Mesendoderm (in vitro differentiated cells): ENCODE measurements at places on chromosomes 12 and 14.

GRCh38 chr14:46404865-46405811, 246.4 kb downstream of the RPL10L start:
- DNase-seq, result no peak

DNA sequence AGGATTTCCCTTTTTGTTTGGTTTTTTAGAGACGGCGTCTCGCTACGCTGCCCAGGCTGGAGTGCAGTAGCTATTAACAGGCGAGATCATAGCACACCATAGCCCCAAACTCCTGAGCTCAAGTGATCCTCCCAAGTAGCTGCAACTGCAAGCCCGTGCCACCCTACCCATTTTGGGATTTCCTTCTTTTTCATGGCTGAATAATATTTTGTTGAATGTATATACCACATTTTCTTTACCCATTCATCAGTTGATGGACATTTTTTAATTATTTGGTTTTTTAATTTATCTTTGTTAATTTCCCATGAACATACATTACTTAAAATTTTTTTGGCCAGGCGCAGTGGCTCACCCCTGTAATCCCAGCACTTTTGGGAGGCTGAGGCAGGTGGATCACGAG, 15.2 kb downstream of the PITPNM2 start:
- no peak for DNase-seq

DNA sequence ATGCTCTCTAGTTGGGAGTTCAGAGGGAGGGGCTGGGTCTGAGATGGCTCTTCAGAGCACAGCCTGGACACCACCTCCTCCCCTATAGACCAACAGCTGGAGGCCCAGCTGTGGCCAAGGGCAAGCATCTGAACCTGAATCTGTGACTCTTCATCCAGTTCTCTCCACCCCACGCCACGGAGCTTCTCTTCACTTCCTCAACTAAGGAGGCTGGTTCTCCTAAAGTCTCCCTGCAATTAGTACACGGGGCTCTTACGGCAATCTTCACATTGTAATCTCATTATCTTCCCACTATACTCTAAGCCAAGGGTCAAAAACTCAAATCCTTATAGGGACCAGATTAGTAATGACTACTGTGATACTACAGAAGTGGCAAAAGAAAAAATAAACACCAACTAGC, 9.8 kb downstream of the NRDE2 start:
- no peak for DNase-seq

DNA sequence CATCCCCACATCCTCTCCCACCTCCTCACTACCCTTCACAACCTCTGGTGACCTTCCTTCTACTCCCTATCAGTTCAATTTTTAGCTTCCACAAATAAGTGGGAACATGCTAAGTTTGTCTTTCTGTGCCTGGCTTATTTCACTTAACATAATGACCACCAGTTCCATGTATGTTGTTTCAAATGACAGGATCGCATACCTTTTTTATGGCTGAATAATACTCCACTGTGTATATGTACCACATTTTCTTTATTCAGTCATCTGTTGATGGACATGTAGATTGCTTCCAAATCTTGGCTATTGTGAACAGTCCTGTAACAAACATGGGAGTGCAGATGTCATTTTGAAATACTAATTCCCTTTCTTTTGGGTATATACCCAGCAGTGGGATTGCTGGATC, 98.7 kb downstream of the TRMT5 start:
- DNase-seq, result no peak

DNA sequence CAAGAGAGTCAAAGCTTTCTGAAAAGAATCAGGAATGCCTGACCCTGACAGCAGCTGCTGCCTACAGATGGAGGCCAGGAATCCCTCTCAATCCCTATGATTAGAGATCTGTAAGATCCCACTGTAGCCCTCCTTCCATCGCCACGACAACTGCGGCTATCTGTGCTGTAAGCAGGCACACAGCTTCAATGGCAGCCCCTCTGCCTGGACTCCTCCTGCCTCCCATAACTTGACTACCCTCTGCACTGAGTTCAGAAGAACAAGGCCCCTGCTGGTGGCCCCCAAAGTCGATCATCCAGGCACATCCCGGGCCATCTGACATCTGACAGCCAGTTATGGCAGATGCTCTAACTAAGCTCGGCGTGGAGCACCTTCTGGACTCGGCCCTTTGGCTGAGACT, 2.9 kb downstream of the CLMN start:
- peak; percentile 31 for DNase-seq

GRCh38 chr14:97336816-97337215, 539.6 kb downstream of the VRK1 start:
- DNase-seq, result no peak

GRCh38 chr12:59075968-59076490, 155.7 kb upstream of the LRIG3 start:
- DNase-seq, result peak; percentile 15

- no peak for DNase-seq
Observed at GRCh38 chr12:47367912-47368537, 288.3 kb upstream of the AMIGO2 start.
